Left renal pelvis (tissue), 4 donors: ENCODE measurements at places on chromosomes 1 and 21.

DNA sequence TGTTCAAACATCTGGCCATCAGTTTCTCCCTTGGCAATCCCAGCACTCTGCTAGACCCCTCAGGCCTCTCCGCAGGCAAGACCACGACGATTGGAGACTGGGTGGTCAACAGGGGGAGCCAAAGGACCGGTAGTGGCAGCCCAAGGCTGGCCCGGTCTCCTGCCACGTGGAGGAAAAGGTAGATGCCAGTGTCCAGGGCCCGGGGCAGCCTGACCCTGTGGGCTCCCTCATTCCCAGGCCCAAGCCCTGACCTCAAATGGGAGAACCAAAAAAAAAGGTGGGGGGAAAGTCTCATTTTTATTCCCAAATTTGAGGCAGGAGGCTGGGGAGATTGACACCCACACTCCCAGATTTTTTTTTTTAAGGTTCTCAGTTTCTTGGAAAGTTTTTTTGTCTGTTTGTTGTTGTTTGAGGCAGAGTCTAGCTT, 24.8 kb downstream of the S100A6 start:
- peak; percentile 55 for DNase-seq

- DNase-seq = no peak
Observed at GRCh38 chr1:245240648-245241165, 85.9 kb downstream of the KIF26B start.

DNA sequence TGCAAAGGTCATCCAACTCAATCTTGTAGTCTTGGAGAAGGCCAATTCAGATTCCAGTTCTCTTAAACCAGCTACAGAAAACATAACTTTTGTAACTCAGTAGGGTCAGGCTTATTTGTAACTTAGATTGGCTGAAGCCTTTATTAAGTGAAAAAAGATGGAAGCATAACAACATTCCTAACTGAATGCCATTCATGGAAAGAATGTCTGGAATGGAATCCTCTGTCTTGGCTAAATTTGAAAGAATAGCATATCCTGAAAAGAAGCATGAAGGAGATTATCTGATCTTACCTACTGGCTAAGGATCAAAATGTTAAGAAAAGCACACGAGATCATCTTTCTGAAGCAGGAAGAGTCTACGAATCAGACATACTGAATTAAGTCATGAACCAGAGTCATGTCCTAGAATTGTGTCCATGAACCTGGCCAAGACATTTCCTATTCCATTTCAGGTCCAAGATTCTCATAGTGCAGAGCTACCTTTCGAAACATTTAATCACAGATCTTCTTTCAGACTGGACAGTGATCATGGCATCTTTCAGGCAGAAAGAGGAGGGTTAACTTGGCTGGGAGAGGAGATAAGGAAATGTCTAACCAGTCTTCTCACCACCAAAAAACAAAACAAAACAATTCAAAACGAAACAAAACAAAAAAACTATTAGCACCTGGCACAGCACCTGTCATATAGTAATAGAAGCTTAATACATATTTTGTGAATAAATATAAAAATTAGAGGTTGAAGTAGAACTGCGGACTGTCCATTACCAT, 75.6 kb downstream of the XCL2 start:
- no peak for DNase-seq

- no peak for DNase-seq
Observed at GRCh38 chr21:37073417-37074196, 553 bp downstream of the TTC3 start.

GRCh38 chr1:5992026-5992813, at the start of gene NPHP4:
Gene NPHP4 (minus strand): TSS chr1:5992425. CDS start chr1:5986289, 6,136 bp downstream.
- DNase-seq = peak; percentile 99

GRCh38 chr1:78553859-78554258, 63.1 kb downstream of the PTGFR start:
- DNase-seq = no peak

GRCh38 chr1:117630423-117630998, 24.7 kb downstream of the TENT5C start:
- DNase-seq = no peak

- DNase-seq = no peak
Observed at GRCh38 chr1:171899838-171900237, 58.5 kb downstream of the DNM3 start.

GRCh38 chr21:32570456-32570855, 14.9 kb downstream of the TCP10L start:
- no peak for DNase-seq

DNA sequence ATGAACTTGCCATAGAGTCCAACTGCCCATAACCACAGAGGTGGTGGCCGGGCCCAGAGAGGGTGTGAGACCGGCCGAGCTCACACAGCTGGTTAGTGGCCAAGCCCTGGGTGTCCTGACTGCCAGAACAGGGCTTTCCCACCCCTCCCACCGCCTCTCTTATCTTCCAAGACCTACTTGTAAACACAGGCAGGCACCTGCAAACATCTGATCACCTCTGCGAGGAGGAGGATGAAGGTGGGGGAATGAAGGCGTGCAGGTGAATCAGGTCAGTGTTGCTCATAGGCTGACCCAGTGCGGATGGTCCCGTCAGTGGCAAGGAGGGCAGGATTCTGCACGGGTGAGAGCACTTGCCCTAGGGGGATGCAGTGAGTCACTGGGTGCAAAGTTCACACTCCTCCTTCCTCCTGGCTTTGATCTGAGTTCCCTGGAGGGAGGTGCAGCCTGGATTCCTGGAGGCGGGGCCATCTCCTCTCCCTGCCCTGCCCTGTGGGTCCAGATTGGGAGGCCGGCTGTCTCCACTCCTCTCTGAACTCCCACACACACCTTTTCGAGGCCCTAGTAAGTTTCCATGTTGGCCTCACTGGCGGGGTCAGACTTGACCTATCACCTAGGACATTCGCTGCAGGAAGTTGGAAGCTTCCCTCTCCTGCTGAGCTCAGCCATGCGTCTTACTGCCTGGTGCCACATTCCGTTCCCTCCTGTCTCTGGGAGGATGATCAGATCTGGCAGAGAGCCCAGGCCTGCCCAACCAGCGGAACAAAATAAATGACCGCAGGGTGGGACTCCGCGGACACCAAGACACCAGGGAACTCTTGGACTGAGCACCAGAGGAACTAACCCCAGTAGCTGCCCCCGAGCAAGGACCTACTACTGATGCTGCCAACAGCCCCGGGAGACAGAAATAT, 7.3 kb downstream of the UQCRHL start:
- DNase-seq = peak; percentile 54

DNA sequence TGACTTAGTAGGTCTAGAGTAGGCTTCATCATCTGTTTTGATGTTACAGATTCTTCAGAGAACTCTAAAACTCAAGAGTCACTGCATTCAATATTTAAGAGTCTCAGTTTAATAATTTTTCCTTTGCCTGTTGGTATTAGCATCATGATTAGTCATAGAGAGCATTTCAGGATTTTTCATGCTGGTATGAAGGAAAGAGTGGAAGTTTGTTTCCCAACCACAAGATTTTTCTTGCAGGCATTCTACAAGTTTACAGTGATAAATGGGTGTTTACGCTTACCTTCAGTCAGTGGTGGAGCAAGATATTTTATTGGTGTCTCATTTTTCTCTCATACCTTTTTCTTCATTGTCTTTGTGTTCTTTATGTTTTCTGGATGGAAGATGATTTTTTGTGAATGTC, 58.4 kb upstream of the MYOCOS start:
- no peak for DNase-seq

- DNase-seq = no peak
Observed at GRCh38 chr1:182766050-182766449, 23.5 kb upstream of the NPL start.

GRCh38 chr1:246199086-246199645, 307.9 kb downstream of the SMYD3 start:
- DNase-seq = no peak

GRCh38 chr1:4462831-4463484, 191.5 kb upstream of the AJAP1 start:
- DNase-seq = no peak

DNA sequence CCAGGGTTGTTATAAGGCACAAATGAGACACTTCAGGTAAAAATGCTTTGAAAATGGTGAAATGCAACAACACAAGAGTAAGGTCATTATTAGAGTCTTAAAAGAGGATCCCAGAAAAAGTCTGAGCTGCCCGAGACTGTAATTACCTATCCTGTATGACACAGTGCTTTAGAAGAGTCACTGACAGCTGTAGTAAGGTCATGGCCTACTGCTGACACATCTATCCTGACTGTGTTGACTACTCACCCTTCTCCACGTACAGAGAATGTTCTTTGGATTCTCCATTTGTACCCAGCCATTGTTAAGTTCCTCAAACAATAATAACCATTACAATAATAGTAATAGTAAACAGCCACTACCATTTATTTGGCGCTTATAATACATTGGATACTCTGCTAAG, 104.4 kb downstream of the CACHD1 start:
- DNase-seq = no peak

GRCh38 chr1:237902960-237903743, 12.4 kb upstream of the ZP4 start:
- no peak for DNase-seq

DNA sequence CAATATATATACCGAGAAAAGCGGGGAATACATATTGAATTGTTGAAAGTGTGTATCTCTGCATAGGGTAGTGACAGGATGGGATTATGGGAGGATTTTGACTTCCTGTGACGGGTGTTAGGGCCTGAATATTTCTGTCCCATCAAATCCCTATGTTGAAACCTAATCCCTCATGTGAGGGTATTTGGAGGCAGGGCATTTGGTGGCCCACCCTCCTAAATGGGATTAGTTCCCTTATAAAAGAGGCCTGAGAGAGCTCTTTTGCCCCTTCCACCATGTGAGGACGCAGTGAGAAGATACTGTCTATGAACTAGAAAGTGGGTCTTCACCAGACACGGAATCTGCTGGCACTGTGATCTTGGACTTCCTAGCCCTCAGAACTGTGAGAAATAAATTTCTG, 137.3 kb downstream of the ZSCAN20 start:
- no peak for DNase-seq

DNA sequence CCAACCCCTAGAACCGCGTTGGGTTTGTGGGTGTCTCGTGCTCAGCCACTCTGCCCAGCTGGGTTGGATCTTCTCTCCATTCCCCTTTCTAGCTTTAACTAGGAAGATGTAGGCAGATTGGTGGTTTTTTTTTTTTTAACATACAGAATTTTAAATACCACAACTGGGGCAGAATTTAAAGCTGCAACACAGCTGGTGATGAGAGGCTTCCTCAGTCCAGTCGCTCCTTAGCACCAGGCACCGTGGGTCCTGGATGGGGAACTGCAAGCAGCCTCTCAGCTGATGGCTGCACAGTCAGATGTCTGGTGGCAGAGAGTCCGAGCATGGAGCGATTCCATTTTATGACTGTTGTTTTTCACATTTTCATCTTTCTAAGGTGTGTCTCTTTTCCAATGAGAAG, 18.7 kb downstream of the TFF3 start:
- DNase-seq = no peak

DNA sequence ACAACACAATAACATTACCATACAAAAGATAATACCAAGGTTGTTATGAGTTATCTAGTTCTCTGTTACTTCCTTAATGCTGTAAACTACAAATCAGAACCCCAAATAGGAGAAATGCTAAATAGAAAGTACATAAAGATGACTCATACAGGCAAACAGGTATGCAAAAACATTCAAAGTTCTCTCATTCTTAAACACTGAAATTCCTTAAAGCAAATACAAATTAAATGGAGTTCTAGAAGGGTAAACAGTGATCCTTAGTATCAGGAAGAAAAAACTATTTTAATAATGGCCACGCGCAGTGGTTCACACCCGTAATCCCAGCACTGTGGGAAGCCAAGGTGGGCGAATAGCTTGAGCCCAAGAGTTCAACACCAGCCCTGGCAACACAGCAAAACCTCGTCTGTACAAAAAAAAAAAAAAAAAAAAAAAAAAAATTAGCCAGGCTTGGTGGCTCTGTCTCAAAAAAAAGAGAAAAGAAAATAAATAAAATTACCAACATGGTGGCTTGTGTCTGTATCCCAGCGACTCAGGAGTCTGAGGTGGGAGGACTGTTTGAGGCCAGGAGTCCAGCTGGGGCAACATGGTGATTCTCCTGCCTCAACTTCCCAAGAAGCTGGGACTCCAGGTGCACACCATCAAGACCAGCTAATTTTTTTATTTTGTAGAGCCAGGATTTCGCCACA, 17.5 kb downstream of the FBXO42 start:
- DNase-seq = no peak

- no peak for DNase-seq
Observed at GRCh38 chr21:41290106-41290799, 26.3 kb upstream of the FAM3B start.

- no peak for DNase-seq
Observed at GRCh38 chr1:110643879-110644472, 30.8 kb downstream of the KCNA3 start.

GRCh38 chr1:182446033-182446669, 3.8 kb upstream of the RGSL1 start:
- no peak for DNase-seq

DNA sequence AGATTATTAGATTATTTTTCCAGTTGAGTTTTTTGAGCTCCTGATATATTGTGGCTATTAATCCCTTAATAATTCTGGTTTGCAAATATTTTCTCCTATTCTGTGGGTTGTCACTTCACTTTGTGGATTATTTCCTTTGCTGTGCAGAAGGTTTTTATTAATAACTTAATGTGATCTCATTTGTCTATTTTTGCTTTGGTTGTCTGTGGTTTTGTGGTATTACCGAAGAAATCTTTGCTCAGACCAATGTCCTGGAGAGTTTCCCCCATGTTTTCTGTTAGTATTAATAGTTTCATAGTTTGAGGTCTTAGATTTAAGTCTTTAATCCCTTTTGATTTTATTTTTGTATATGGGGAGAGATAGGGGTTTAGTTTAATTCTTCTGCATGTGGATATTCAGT, 7.1 kb upstream of the TBX19 start:
- DNase-seq = no peak

GRCh38 chr1:84355556-84355955, 42.7 kb upstream of the DNASE2B start:
- DNase-seq = no peak

DNA sequence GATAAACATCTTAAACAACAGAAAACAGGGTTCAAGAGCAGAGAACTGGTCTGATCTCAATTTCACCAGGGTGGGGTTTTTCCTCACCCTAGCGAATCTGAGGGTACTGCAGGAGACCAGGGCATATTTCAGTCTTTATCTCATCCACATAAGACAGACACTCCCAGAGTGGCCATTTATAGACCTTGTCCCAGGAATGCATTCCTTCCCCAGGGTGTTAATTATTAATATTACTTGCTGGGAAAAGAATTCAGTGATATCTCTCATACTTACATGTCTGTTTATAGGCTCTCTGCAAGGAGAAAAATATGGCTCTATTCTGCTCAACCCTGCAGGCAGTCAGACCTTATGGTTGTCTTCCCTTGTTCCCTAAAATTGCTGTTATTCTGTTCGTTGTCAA, 84.1 kb downstream of the LYPLAL1 start:
- no peak for DNase-seq

GRCh38 chr1:154742606-154743005, 127.5 kb downstream of the KCNN3 start:
- no peak for DNase-seq

GRCh38 chr1:16980473-16981268, at the start of gene MFAP2:
Gene MFAP2 (minus strand): TSS chr1:16980620. CDS start chr1:16978273, 2,347 bp downstream.
- DNase-seq = no peak

GRCh38 chr1:118012515-118013124, 83.1 kb downstream of the WDR3 start:
- DNase-seq = no peak
